NCI-H82 (cell line): ENCODE measurements at places on chromosomes 1 and 21.

DNA sequence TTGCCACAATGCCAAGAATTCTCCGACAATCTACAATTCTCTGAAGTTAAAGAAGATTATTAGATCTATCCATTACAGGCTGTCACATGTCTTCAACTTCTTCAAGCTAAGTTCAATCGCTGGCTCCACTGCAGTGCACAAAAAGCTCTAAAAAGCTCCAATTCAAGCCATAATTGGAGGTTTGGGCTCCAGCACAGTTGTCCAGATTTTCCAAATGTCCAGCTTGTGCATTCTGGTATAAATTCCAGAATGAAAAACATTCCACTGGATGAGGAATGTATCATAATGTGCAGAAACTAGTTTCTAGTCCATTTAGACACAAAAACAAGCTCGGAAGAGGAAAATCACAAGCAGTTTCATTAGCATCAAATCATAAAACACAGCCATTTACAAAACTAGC is 138.6 kb downstream of the NRIP1 start:
- DNase-seq, result no peak

GRCh38 chr1:8340448-8340847 is 22.5 kb downstream of the SLC45A1 start:
- no peak for DNase-seq

GRCh38 chr1:15353839-15354579 is 55.7 kb upstream of the EFHD2 start:
- DNase-seq, result no peak

DNA sequence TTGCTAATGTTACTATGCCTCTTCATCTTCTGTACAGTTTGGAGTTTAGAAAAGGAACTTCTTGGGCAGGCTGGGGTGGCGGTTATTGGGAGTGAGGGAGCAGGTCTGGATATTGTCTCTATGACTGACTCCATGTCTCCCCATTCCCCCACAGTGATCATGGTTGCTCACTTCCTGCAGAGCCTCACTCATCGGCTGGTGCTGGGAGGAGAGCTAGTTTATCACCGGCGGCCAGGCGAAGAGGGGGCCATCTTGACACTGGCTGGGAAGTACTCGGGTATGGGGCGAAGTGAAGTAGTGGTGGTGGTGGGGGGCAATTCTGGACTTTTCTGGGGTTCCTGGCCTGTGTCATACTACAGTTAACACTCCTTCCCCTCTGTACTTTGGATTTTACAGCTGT is 2.2 kb downstream of the TOMM40L start:
- no peak for DNase-seq

DNA sequence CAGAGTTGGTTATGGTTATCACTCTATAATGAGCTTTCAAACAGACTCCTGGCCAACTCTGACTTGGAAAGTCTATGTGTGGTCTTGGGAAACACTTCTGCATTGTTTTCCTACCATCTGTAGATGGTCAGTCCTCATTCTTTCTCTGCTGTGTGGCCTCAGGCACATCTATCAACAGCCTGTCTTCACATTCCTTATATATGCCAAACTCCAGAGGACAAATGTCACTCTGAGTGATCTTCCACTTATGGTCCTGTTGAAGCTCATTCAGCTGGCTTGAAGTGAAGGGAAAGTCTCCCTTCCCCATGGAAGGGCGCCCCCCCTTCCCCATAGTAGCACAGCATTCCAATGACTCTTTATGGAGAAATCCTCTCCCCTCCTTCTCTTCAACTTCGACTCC is 58.7 kb downstream of the VANGL2 start:
- DNase-seq, result no peak

GRCh38 chr1:223802602-223803001 is 43.1 kb downstream of the TP53BP2 start:
- no peak for DNase-seq

DNA sequence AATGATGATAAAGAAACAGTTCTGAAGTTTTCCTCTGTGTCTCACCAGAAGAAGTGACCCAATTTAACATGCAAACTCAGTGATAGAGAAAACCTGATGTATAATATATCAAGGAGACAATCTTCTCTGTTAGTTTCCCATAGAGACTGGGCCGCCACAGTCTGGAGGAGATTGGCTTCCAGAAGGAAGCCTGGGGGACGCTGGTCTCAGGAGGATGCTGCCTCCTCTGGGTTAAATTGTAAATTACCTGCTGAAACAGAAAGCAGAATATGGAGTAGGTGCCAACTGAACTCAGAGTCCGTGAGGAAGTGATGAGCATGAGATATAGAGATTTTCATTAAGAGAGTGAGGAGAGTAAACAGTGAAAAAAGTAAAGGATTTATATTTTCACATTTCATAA is 15.8 kb downstream of the OR14I1 start:
- DNase-seq, result peak; percentile 20

DNA sequence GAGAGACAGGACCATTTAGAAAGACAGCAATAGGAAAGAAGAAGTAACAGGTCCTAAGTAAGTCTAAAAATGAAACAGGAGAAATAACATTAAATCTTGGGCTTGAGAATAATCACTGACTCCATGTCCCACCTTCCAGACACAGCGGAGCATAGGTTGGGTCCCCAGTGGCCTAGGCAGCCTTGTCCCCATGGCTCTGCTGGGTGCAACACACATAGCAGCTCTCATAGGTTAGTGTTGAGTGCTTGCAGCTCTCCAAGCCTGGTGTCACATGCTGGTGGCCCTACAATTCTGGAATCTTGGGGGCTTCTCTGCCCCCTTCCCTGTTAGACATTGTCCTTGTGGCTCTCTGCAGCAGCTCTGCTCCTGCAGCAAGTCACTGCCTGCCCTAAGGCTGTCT is 952.8 kb upstream of the ADGRL2 start:
- no peak for DNase-seq
